RPMI7951 (cell line): ENCODE measurements at places on chromosomes 11 and 22.

GRCh38 chr11:128609785-128610184 is 22.4 kb upstream of the ETS1 start:
- no peak for DNase-seq

GRCh38 chr22:42805016-42805997 is 51.8 kb downstream of the ARFGAP3 start:
- DNase-seq, result no peak

GRCh38 chr22:25645266-25645665 is 80.8 kb downstream of the GRK3 start:
- peak; percentile 20 for DNase-seq

GRCh38 chr11:67381244-67381972 is 8.0 kb upstream of the CLCF1 start:
- no peak for DNase-seq

DNA sequence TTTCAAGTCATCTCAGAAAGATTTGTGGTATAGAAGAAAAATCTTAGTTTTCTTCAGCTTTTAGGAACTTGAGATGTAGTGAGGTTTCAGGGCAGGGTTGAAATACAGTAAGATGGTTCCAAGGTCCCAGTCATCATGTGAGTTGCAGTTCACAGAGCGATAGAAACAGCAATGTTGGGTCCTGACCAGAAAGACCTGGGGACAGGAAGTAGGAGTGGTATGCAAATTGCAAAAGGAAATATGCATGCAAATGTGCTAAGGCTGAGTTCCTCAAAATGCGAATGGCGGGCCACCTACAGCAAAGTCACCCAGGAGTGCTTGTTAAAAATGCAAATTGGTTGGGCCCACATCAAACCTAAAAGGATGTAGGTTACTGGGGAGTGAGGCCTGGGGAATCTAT is 1032.7 kb upstream of the TENM4 start:
- no peak for DNase-seq

DNA sequence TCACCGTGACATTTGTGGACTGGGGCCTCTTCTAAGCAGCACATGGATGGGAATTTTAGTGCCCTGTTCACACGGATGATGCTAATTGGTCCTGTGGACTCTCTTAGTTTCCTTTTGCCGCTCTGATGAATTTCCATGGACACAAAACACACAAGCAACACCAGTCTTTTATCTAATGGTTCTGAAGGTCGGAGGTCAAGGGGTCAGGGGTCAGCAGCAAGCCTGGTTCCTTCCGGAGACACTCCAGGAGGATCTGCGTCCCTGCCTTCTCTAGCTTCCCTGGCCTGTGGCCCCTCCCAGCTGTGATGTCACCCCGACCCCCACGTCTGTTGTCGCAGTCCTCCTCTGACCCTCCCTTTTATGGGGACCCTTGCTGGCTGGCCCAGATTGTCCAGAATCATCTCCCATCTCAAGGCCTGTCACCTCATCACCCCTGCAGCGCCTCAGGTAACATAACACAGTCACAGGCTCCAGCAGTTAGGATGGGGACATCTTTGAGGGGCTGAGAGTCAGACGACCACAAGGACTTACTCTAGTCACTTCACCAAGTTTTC is 6.8 kb downstream of the NADSYN1 start:
- no peak for DNase-seq

DNA sequence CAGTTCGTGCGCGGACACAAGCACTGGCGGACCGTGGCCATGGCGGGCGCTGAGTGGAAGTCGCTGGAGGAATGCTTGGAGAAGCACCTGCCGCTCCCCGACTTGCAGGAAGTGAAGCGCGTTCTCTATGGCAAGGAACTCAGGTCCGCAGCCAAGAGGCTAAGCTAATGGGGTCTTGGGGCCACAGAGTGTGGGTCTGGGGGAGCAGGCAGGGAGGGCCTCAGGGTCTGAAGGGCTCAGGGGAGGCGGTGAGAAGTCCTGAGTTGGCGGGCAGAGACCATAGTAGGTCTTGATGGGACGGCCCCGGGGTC is 188 bp downstream of the UPB1 start:
- DNase-seq, result no peak

GRCh38 chr11:64095273-64095817 is 59.6 kb downstream of the FLRT1 start:
- DNase-seq, result no peak

DNA sequence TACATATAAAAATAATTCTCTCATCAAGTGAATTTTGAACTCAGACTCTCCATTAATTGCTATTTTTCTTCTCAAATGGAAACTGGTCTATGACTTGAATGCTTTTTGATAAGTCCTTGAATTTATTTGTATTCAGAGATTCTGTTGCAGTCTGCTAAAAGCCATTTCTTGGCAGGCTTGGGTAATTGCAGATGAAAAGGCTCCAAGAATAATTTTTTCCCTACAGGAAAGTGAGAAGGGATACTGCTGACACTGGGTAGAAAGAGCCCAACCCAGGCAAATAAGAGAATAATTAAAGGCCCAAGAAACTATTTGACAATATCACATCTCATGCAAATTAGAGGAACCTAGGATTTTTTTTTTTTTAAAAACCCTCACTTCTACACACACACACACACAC is 246.5 kb upstream of the DDI1 start:
- no peak for DNase-seq

- no peak for DNase-seq
Measured at GRCh38 chr11:63511048-63511748, 5.3 kb downstream of the LGALS12 start.

DNA sequence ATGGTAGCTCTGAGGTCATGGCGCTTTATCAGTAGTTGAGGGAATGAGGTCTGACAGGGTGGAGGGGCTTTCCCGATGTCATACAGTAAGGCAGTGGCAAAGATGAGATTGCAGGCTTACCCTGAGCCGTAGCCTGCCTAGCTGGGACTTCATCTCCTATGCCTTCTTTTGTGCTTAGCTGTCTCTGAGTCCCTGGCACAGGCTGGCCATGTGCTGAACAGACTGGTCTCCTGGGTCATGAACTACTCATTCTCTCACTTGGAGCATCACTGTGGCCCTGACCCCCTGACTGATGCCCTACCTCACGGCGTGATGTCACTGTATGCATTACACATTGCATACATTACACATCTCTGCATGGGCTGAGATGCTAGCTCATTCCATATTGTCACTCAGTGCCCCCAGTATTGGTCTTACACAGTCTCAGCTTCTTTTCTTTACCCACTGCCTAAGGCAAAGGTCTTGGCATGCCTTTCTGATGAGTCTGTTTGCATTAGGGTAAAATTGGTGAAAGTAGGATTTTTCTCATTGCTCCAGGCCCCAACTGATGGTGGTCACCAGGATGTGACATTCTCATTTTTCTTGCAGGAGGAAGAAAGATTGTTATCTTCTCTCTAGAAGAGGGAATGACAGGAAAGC is 389.4 kb upstream of the CADM1 start:
- DNase-seq, result peak; percentile 97

DNA sequence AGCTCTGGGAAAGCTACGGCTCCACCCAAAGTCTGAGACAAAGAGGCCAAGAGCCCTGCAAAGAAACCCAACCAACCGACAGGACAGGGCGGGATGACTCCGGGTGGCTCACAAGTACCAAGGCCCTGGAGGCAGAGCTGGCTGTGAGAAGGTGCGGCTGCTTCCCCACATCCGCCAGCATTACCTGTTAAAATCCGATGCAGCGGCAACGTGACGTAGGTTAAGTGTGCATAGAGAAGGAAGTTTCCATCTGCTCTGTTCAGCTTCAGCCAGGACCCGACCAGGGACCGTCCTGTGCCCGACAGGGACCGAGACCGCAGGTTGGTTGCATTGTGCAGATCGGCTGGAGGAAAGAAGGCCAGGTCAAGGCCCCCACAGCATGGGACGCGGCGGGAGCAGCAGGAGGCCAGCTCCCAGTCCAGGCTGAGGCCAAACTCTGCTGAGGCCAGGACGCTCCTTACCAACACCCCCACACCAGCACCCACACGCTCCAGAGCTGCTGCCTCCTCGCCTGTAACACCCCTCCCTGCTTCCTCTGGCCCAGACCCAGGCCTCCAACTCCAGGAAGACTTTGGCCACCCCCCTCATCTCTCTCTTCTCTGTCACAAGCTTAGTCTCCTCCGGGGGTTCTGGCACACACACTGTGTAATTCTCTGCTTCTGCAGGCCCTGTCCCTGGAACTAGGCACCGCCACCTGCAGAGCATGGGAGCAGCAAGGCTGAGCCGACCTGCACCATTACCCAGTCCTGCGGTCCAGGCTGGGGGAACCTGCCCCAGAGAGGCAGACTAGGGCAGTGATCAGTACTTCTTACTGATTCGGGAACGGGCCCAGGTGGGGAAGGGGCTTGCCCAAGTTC is 34.1 kb downstream of the NUP50 start:
- DNase-seq, result no peak

DNA sequence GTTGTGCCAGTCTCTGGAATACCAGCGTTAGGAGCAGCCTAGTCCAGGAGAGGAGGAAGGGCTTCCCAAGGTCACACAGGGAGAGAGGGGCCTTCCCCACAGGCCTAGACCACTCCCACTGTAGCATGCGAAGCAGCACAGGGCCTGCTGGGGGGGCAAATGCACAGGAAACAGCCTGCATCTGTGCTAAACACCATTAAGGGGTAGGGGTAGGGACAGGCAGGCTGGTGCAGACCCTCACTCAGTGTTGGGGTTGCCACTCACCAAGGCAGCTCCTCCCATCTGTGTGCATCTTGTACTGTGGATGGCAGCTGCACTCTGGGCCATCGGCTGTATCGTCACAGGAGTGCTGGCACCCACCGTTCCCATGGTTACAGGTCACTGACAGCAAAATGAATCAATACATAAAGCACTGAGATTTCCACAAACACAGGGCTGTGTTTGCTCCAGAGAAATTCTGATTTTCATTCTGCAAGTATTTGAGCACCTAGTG is 24.9 kb downstream of the SCUBE2 start:
- no peak for DNase-seq

GRCh38 chr11:76102802-76103201 is 103.5 kb downstream of the WNT11 start:
- peak; percentile 30 for DNase-seq

GRCh38 chr11:45930031-45930794 is 7.8 kb downstream of the LARGE2 start:
- no peak for DNase-seq

- DNase-seq, result no peak
Measured at GRCh38 chr11:15937601-15938120, 418.7 kb downstream of the SOX6 start.

GRCh38 chr11:76935042-76935441 is 74.3 kb downstream of the ACER3 start:
- no peak for DNase-seq

- DNase-seq, result peak; percentile 74
Measured at GRCh38 chr11:79437278-79437980, 3.4 kb downstream of the TENM4 start.

DNA sequence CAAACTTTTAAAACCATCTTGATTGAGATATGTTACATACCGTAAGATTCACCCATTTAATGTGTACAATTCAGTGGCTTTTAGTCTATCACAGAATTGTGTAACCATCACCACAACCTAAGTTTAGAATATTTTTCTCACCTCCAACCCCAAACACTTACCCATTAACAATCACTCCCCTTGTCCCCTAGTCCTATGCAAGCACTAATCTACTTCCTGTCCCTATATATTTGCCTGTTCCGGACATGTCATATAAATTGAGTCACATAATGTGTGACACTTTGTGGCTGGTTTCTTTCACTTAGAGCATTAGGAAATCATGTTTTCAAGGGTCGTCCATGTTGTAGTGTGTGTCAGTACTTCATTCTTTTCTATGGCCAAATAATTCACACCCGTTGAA is 38.8 kb downstream of the RASSF10 start:
- DNase-seq, result no peak

DNA sequence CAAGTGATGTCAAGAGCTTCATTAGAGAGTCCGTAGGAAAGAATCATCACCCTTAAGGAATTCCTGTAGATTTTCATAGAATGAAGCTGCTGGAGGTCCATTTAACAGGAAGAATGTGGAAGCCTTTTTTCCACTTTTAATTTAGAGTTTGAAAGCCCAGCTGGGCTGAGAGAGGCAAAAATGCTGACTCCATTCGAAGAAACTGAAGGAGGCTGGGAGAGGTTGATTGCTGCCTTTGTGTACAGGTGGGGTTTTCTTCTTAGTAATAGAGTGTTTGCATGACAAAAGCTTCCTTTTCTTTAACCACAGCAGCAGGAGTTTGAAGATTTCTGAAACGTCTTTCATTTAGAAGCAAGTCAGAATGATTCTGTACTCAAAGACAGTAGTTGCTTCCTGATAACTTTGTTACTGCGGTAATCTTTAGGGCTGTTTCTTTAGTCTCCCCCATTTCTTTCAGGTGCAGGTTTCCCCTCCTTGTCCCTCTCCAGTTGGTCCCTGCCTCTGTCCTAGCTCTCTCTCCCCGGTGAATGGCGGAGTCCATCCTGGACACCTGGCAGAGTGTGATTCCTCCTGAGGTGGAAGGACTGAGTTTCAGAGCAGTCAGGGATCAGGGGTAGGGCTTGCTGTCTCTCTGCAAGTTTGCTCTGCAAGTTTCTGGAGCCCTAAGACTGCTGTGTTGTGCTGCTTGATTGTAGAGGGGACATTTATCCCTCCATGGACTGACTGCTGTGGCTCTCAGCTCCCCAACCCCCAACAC is 166.2 kb downstream of the LDLRAD3 start:
- no peak for DNase-seq

DNA sequence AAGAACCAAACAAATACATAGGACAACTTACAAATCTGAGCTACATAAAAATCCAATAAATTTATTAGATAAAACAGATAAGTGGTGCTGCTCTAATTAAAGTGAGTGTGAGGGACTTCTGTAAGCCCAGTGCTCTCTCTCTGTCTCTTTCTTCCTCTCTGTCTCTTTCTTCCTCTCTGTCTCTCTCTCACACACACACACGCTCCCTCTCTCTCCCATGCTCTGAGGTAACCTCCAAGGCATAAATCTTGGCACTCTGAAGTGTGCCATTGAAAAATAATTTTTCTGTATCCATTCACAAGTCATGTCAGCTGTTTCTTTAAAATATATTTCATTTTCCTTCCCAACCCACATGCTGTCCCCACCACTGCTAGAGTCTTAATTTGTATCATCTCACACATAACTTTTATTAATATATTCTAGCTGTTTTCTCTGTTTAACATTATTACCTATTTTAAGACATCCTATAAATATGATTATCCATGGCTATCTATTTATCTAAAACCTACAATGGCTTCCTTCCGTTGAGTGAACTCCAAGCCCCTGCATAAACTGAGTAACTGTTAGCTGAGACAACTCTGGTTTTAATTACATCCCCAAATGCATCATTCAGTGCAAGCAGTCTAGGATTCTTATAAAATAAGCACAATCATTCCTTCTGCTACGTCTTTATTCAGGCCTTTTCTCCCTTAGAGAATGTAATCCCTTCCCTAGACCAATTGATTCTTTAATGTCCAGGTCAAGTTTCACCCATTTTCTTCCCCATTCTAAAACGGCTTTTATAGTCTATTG is 57.4 kb upstream of the SLC5A12 start:
- DNase-seq, result no peak

GRCh38 chr11:1486054-1486825 is at the start of gene MOB2:
Gene MOB2 (minus strand): TSS chr11:1486779. CDS start chr11:1486556, 223 bp downstream.
- no peak for DNase-seq

GRCh38 chr22:24144778-24145085 is 36.6 kb upstream of the SUSD2 start:
- no peak for DNase-seq
